Stimulated activated CD8-positive, alpha-beta memory T cell treated with anti-CD3 and anti-CD28 coated beads, Interleukin-7, amount 100 ng/mL, for 1 hour (primary cell): ENCODE measurements at places on chromosomes 2 and 18.

DNA sequence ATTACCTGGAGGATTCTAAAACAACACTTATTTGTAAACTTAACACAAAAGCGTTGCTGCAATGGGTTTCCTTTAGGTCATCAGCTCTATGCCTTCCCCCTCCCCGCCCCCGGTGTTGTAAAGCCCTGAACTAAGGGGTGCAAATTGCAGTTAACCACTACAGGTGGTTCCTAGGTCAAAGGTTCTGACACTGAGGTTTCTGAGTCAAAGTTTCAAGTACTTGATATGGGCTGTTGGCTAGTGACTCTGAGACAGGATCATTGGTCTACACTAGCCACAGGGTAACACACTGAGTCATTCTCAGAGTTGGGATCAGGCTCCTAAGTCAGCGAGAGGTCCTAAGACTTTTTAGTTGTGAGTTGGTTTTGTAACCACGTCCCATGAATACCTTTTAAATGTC, 15.4 kb downstream of the IL1B start:
- DNase-seq, result no peak

DNA sequence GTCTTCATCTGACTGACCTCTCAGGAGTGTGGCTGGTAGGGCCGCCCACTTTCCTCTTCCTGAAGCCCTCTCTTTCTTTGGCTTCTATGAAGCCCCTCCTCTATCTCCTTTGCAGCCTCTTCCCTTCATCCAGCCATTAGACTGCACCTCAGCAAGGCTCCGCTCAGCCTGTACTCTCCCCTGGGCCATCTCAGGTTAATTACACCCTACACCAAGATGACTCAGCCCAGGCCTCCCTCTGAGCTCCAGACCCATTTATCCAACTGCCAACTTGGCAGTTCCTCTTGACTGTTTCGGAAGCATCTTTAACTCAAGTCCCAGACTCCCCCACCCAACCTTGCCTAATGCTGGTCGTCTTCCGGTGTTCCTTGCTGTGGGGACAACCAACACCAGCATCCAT, 5.8 kb upstream of the WNT6 start:
- DNase-seq, result no peak

- DNase-seq, result no peak
Measured at GRCh38 chr2:225008935-225009334, 33.3 kb downstream of the DOCK10 start.

DNA sequence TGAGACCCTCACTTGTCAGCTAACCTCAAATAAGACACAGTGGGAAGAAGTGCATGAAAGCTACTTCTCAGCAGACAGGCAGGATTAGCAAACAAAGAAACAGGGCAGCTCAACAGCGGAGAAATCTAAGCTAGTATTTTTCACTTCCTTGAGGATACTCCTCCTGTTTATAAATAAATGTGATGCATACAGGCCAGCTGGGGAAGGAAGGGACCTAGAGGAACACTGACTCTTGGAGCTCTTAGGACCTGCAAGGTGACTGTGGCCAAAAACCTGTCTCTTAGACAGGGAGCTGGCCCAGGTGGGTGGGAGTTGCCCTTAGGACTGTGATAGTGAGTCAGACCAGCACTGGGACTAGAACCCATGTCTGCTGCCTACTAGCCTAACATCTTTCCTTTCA, 4.8 kb downstream of the REEP1 start:
- no peak for DNase-seq

DNA sequence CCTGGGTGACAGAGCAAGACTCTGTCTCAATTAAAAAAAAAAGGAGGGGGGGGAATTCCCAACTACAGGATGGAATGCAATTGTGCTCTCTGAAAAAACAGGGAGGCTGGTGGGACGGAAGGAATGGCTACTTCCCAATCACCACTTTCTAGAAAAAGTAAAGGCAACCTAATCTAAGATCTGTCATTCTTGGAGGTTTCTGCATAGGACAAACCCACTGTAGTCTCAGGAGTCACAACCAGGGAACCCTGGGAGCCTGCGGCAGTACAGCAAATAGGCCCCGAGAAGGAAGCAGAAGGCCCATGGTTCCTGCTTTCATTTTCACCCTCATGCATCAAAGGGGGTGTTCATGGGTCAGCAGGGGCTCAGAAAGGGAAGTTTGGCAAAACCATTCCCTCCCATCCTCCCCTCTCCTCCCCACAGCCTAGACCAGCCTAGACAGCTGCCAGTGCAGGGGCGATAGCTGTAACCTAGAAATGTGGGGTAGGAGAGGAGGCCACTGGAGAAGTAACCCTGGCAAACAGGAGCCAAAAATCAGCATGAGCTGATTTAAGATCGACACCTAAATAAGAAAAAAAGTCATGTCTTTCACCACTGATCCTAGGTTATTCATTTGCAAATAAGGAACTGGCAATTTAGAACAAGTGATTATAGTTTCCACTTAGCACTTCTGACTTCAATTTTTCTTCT, 48.0 kb downstream of the TRABD2A start:
- no peak for DNase-seq

GRCh38 chr18:24677011-24677410, 216.6 kb downstream of the HRH4 start:
- DNase-seq, result no peak

GRCh38 chr2:190802129-190802528, 78.5 kb upstream of the GLS start:
- DNase-seq, result no peak

GRCh38 chr18:35582899-35583558, 1.5 kb downstream of the GALNT1 start:
- no peak for DNase-seq

GRCh38 chr2:178452334-178452733, 1.2 kb downstream of the PJVK start:
- DNase-seq, result no peak

DNA sequence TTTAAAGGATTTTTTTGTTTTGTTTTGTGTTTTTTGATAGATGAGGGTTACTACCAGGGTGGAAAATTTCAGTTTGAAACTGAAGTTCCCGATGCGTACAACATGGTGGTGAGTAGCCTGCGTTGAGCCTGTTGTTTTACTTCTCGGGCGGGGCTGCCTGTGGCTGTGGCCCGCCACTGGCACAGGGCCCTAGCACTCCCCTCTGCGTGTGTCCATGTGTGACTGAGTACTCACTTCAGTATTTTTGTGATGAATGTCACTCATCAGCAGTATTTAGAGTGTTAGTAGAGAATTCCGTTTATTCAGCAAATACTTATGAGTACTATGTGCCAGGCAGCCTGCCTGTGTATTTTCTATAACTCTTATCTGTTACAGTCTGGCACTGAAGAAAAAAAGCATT, 44.3 kb upstream of the SCLY start:
- no peak for DNase-seq

DNA sequence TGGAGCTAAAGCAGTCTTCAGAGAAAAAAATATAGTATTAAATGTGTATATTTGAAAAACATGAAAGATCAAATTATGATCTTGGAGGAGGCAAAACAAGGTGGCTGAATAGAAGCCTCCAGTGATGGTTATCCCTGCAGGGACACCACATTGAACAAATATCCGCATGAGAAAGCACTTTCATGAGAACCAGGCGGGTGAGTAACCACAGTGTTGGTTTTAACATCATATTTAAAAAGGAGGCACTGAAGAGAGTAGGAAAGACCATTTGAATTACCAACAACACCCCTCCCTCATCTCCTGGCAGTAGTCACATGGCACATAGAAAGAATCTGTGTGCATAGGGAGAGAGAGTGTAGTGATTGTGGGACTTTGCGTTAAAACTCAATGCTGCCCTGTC, 759.6 kb upstream of the NRXN1 start:
- no peak for DNase-seq

DNA sequence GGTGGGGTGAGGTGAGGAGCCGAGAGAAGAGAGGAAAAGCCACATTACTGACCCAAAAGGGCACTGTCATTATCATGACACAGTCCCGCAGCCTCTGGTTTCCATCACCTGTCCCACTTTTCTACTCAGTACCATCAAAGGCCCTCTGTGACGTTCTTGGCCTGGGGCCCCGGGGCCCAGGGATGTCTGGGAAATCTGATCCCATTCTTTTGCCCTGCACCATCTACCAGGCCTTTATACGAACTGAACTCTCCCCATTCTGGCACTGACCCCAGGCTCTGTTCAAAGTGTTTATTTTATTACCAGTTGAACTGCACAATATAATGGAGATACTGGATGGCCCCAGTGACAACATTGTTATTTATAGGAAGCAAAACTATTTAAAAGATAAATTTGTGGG, 89.1 kb downstream of the COL6A3 start:
- no peak for DNase-seq

GRCh38 chr2:98487806-98488189, 43.1 kb downstream of the INPP4A start:
- no peak for DNase-seq

GRCh38 chr18:38807915-38808314, 1242.3 kb upstream of the CELF4 start:
- DNase-seq, result no peak

DNA sequence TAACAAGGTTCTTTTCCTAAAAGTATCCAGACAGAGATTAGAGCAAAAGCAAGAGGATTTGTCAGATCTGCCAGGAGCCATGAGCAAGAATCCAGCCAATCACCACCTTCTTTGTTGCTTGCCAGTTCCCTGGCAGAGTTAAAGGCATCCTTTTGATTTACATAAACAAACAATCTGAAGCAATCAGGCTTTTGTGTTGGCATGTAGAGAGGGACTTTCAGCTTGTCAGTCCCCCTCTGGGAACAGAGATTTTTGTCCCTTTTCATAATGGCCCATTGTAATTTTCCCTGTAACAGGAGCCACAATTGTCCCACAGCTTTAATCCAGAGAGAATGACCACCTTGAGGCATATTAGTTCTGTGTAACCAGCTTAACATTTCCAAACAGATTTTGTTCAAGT, at the start of gene ERMN:
Gene ERMN, minus strand, starts transcription at position 39 of the 400 bp plus-strand sequence. CDS start 182 bp downstream, outside the sequence.
- DNase-seq, result no peak

DNA sequence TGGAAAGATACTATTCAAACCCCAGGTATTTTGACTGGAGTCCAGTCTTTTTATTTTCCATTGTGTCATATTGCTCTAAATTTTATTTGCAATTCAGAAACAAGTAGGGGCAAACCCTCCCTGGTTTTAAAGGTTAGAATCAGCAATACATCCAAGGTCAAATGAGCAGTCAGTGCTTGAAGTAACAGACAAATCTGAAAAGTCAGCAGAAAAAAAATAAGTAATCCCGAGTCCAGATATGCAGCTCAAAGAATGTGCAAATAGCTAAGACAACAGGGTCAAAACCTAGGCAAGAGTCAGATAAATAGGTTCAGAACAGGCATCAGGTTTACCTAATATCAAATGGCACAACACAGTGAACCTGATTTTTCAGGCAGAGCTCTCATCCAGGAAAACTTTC, 367.0 kb downstream of the STK39 start:
- DNase-seq, result no peak

DNA sequence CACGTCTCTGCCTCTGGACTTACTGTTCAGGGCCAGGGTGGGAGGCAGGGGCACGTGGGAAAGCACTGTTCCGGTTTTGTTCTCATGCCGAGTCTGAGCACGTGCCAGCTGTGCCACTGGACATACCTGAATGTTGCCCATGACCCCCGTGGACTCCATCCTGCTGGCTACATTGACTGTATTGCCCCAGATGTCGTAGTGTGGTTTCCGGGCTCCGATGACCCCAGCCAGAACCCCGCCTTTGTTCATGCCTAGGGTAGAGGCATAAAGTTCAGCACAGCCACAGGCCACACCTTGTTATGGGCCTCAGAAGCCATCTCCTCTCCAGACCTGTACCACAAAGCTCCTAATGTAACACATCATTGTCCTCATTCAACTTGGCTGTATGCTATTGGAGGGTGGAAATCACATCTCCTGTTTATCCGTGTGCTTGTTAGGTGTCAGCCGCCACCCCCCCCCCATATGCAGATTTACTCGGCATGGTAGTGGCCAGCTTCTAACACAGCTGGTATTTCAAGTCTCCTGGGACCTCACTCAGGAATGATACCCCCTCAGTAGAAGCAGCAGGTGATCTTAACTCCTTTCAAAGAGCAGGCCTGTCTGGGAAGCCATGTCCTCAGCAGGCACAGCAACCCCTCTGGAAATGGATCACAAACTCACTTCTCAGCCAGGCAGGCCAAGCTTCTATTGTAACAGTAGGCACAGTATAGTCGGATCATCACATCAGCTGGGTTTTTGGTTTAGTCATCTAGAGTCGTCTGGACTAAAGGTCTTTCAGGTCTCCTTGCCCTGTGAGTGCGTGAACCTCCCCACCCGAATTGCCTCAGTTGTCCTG, 27.6 kb downstream of the CENPO start:
- DNase-seq, result no peak

GRCh38 chr18:62279561-62279960, 45.5 kb upstream of the TNFRSF11A start:
- no peak for DNase-seq

GRCh38 chr18:70329071-70329470, 40.2 kb downstream of the SOCS6 start:
- DNase-seq, result no peak

DNA sequence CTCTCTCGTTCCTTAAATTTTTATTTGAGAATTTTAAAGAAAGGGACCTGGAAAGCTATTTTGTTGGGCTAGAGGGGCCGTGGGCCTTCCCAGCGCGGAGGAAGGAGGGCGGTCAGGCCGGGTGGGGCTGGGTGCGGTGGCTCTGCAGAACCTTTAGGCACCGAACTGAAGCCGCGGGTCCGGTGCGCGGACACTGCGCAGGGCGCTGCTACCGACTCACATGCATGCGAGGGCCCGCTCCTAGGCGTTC, 1.6 kb upstream of the TWIST2 start:
- DNase-seq, result no peak

DNA sequence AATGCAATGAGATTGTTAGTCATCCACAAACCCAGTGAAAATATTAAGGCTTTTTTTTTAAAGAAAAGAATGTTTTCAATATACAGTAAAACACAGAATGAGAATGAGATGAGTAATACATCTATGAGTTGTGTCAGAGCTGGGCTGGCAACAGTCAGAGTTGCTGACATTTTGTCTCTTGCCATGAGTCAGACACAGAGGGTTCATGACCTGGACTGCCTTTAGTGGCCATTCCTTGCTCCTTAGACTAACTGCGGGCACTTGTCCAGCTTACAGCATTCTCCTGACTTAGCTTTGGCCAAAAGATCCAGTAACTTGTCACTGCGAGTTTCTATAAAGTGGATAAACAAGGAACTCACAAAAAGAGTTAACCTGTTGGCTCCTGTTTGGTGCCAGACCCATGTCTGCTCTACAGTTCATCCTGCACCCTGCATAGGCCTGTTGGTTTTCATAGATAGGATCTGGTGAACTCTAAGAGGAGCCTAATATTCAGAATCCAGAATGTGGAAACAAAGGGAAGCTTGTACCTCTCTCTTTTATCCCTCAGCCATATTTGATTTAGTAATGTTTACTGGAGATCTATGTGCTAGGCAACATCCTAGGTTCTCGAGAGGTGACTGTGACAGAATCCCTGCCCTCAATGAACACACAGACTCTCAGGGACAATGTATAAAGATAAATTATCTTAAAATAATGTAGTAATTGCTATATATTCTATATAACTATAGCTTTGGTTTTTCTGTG, 391.5 kb upstream of the VWC2L start:
- DNase-seq, result no peak
